Panc1 (cell line): ENCODE measurements at places on chromosomes 16 and 17.

GRCh38 chr17:63268827-63269226 is 177.3 kb downstream of the CYB561 start:
- DNase-seq, result no peak

- DNase-seq, result no peak
Measured at GRCh38 chr16:89092013-89092412, 1.6 kb upstream of the ACSF3 start.

DNA sequence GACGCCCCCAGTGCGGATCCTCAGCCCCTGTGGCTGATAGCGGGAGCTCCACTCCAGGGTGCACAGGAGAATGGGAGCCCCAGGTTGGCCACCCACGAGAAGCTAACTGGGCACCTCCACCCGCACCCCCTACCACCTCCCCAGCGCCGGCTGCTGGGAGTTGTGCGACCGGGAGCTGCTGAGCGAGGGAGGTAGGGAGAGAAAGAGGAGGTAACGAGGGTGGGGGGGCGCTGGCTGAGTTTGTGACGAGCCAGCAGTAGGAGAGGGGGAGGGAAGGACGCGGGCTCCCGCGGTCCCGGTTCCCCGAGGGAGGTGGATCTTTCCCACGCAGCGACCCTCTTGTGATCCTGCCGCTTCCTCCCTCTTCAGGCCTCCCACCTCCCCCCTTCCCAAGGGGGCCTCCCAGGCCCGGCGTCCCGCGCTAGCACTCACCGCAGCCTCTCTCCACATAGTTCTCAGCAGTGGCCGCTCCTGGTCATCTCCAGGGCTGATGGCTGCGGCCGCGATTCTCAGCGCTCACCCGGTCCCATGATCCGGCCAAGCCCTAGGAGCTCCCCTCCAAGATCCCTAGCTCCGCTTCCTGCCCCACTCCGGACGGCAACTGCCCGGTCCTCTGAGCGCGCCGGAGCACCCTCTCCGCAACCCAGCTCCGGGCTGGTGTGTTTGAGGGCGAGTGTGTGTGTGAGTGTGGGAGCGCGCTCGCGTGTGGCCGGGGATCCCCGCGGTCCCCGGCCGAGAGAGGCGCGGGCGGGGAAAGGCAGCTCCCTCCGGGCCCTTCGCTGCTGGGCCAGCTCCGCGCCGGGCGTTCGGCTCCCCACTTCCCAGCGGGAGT is at the start of gene GRIN2A:
GRIN2A (minus strand) TSS at position 207 of the 832 bp plus-strand sequence. CDS start 2,017 bp downstream, outside the sequence.
- no peak for DNase-seq

DNA sequence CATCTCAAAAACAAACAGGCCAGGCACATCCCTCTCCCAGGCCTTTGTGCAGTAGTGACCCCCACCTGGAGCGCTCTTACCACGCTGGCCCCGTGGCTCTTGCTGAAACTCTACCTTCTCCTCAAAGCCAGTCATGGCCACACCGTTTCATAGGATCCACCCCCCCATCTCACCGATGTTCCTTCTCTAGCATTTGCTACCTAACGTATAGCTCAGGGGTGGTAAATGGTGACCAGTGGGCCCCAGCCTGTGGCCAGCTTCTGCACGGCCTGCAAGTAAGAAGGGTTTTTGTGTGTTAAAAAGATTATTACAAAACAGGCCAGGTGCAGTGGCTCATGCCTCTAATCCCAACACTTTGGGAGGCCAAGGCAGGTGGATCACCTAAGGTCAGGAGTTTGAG is 43.8 kb downstream of the RMI2 start:
- no peak for DNase-seq

DNA sequence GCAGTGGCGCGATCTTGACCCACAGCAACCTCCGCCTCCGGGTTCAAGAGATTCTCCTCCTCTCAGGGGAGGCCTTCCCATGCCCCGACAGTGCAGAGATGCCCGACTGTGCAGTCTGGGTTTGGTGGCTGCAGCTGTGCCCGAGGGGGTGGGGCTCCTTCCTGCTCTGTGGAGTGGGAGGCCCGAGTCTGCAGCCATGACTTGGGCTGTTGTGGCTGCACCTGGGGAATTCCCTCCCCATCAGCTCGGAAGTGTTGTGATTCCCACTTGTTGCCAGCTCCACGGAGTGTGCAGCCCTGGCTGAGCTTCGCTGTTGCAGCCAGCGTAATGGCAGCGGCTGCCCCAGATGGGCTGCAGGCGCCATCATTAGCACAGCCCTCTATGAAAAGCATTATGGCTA is 66.4 kb upstream of the SMIM36 start:
- no peak for DNase-seq

GRCh38 chr17:50919321-50920040 is 53.3 kb upstream of the TOB1 start:
- DNase-seq, result no peak

DNA sequence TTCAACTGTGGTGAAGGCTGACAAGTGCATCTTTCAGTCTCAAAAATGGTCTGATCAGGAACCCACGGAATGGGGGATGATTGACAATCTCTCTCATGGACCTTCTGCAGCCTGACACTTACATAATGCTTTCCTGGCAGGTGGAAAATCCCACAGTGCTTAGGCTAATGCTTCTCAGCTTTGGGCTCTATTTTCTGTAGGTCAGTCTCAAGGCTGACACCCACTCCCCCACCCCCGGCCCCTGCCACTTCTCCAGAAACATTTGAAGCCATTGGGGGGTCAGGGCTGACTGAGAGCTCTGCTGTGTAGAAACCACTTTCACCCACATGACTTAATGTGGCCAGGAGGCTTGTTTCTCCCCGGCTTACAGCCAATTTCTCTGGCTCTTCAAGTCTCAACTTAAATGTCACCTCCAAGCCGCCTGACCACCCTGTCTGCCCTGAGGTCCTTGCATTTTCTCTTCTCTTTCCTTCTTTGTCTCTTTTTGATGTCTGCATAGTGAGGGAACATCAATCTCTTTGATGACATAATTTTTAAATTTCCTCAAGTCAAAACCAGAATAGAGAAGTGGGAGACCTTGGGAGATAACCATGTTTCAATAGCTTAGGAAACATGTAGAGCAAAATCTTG is 16.7 kb upstream of the IRF8 start:
- DNase-seq, result no peak

DNA sequence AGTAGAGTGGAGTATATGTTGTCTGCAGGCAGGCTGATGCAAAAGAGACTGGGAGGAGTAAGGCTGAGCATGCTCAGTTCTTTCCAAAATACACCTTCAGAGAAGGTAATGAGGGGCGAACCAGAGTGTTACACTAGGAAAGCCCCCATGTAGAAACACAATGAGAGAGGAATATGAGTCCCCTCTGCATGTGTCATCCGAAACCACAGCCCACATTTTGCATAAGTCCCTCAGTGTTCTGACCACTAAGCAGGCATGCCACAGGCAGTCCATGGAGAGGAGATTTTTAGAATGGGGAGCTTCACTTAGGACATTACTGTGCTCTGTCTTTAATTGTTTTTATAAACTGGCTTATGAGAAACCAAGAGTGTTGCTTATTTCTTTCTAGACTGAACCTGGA is 32.0 kb downstream of the SLC6A2 start:
- no peak for DNase-seq
